ENCODE measurements at places on chromosomes 12 and 14.

- no peak for DNase-seq
Observed at GRCh38 chr12:121455766-121456420, 56.0 kb downstream of the RNF34 start.

- DNase-seq, result no peak
Observed at GRCh38 chr12:57543581-57543980, 3.4 kb downstream of the DCTN2 start.

DNA sequence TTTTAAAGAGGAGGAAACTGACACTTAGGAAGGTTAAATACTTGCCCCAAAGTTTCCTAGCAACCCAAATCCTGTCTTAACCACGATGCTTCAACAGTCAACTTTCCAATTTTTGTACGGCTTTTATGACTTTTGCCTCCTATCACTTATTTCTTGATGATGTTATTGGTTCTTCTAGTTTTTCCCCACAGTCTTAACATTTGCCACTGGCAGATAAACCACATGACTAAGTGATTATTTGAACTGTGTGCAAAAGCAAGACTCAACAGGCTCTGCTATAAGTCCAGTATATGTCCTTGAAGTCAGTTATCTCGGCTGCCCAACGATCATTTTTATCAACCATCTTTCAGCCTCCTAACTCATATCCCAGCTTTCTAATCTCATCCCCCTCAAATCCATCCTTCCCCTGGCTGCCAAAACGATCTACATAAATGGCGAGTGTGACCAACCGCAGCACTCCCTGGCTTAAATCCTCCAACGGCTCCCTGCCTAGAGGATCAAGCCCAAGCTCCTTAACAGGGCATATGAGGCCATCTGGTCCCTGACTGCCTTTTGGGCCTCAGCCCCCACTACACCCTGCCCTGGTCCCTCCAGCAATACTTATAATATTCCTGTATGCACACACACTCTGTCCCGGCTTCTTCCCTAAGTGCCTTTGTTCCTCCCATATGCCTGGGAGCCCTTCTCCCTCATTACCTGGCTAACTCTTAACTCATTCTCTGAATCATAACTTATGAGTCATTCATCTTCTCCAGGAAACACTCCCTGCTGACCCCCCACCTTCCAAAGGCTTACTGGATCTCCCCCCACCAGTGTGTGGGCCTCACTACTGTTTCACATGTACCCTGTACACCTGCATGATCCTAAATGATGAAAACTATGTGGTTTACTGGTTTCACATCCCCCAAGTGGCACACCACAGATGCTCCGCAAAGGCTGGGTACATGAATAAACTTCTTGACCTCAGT is 8.8 kb downstream of the VPS37B start:
- DNase-seq, result no peak

- DNase-seq, result no peak
Observed at GRCh38 chr14:61547186-61548069, 147.9 kb upstream of the HIF1A start.

GRCh38 chr14:90562652-90563051 is 165.8 kb downstream of the CALM1 start:
- DNase-seq, result no peak

GRCh38 chr12:26732005-26732908 is 100.7 kb downstream of the ITPR2 start:
- DNase-seq, result no peak

GRCh38 chr12:89384050-89384758 is 31.9 kb upstream of the DUSP6 start:
- DNase-seq, result no peak

DNA sequence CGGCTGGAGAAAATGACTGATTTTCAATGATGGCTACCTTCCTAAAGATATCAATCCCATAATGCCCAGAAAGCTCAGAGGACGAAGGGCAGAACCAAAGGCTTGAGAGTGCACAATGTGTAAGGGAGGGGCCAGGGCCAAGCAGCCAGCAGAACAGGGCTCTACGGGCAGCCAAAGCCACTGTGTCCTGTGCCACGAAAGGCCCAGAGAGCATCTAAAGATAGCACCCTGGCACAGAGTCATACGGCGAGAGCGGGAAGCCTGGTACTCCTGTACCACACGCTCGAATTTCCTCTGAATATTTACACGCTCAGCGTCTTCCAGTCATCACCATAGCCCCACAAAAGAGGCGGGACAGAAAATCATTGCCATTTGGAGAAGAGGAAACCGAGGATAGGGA is 39.5 kb downstream of the PRMT8 start:
- no peak for DNase-seq
